ENCODE measurements at places on chromosomes 5 and 9.

DNA sequence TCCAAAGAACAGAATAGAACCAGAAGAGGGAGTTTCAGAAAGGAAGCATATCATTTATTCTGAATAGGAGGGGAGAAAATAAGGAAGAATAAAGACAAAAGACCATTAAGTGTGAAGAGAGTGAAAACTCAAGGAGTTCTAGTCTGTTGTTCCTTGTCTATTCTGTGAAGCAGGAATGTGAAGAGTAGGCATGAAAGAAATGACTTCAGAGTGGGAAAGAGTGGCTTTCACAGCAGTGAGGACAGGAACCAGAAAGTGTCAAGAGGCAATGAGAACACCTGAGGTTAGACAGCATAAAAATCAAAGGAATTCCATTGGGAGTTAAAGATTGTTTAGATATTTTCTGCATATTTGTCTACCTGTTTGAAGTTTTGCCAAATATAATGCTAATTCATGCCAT, 768.8 kb upstream of the GRAMD2B start:
- DNase-seq, result no peak

DNA sequence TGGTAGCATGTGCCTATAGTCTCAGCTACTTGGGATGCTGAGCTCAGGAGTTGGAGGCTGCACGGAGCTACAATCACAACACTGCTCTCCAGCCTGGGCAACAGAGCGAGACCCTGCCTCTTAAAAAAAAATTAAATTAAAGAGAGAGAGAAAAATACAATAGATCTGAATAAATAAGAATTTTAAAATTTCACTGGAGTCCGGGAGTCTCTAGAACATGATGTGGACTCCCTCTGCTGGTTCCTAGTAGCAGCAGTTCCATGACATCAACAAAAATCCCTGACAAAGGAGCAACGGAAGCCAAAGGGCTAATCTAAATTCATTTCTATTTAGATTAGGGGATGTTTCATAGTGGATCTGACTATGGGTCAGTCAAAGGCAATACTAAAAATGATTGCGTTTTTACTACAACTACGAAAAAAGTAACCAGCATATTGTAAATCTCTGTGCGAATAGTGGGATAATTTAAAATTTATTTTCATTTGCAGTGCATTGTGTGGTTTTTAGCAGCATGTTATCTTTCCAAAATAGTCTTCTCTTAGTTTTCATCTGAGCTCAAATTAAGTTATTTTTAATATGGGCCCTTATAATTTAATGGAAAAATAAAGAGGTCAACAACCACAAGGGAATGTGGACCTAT, 6.7 kb downstream of the INIP start:
- DNase-seq, result no peak

GRCh38 chr5:170434966-170435605, 45.9 kb upstream of the KCNMB1 start:
- DNase-seq, result peak; percentile 76

GRCh38 chr5:9207817-9208418, 338.0 kb downstream of the SEMA5A start:
- DNase-seq, result no peak

DNA sequence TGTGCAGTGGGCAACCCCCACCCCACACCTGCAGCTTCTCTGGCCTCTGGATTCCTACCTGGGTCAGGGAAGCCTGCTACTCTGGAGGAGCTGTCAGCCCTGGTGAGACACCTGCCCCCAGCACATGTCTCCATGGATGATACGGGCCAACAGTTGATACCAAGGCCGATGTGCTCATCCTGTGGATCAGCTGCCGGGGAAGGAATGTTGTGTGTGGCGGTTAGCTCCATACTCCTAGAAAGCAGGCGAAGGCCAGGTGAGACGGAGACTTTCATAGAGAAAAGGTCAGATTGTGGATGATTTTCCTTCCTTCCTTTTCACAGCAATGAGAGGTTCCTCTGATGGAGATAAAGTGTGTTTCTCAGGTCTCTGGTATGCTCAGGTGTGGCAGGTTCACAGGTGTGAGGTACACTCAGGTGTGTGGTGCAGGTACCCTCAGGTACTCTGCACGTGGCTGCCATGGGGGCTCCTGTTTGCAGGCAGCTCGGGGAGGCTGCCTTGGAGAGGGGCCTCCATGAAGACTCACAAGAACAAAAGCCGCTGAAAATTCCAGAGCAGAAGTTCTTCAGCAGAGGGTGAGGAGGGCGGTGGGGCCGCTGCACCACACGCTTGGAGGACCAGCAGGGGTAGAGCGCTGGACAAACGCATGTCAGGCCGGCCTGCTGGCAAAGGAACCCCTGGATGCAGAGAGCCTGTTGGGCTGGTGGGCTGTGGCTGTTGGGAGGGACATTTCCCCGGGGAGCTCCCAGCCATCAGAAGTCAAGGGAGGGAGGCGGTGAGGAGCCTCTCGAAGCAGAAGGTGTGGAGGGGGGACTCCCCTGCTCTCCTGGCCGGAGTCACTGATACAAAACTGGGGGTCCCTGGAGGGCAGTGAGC, 5.1 kb upstream of the AHRR start:
- DNase-seq, result no peak
